ENCODE measurements at places on chromosomes 12 and 14.

DNA sequence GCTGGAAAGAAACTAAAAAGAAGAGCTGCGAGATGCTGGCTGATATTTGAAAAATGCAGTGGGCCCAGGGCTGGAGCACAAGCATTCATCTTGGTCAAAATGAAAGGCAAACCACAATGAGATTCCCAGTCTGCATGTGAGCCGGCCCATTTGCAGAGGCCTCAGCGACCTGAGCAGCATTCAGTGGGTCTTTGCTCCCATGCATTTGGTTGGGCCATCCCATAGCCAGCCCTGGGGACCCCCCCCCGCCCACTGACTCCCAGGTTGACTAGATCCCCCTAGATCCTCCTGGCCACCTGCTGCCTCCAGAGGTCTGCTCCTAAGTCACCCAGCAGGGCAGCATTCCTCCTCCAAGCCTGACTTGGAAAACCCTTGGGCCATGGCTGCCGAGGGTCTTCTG is 59.8 kb downstream of the PRMT8 start:
- DNase-seq, result no peak

- DNase-seq, result no peak
Measured at GRCh38 chr14:70692210-70692609, 50.5 kb downstream of the TTC9 start.

DNA sequence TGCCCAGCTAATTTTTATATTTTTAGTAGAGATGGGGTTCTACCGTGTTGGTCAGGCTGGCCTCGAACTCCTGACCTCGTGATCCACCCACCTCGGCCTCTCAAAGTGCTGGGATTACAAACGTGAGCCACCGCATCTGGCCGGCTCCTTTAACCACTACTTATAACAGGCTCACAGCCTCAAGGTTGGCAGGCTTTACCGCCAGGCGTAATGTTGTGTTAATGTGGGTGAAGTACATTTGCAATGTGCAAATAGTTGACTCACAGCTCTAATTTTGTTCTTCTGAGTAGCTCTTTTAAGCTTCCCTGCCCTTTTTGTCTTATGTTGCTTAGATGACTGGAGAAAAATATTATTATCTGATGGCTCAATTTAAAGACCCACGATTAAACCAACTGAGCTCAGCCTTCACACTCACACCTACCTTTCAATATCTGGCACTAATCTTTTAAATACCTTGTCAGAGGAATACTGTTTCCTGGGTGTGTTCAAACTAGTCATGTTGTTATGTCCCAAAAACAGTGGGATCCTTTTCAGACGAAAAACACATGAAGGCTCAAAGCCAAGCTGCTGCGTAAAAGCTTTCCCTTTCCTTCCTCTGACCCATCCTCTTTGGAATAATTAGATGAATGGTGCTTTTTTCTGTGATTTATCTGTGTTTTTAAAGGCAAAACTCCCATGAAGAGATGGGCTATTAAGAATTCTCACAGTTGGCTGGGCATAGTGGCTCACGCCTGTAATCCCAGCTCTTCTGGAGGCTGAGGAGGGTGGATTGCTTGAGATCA is 57.2 kb upstream of the USP44 start:
- DNase-seq, result no peak

DNA sequence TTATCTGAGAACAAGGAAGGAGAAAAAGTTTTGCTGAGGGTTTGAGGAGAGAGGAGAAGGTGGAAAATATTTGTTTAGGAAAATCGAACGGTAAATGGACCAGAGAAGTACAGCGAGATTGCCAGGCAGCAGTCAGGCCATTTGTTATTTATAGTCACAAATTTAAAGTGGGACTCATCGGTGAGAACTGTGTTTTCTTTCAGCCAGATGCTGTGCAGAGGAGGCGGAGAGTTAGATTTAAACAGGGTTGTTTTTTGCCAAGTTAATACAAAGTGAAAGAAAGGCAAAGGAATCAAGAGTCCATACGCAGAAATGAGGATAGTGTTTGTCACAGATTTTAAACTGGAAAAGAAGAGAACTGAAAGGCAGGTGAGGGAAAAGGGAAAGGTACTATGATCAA is 200.6 kb upstream of the CNOT2 start:
- DNase-seq, result no peak

GRCh38 chr12:80272387-80272915 is 171.6 kb upstream of the PTPRQ start:
- DNase-seq, result no peak

- DNase-seq, result no peak
Measured at GRCh38 chr14:85085981-85086380, 444.0 kb upstream of the FLRT2 start.
